ENCODE measurements at places on chromosomes 3 and 15.

DNA sequence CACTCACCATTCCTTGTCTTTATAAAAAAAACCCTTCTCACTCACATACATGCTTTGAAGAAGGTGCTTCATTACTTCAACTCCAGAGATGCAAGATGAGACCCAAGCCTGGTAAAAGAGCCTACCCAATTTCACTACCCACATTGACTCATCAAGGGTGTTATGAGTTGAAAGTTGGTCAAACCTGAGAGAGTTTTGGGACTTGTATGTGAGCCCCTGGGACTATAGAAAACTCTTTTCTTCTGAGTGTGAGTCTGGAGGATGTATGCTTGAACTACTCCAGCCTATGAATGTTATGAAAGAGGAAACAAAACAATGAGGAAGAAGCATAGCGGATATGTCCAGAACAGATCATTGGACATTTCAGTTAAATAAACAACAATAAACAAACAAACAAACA lies 106.5 kb upstream of the SATB1 start:
- DNase-seq: no peak

GRCh38 chr15:31403096-31403495 lies 76.5 kb downstream of the KLF13 start:
- no peak for DNase-seq

DNA sequence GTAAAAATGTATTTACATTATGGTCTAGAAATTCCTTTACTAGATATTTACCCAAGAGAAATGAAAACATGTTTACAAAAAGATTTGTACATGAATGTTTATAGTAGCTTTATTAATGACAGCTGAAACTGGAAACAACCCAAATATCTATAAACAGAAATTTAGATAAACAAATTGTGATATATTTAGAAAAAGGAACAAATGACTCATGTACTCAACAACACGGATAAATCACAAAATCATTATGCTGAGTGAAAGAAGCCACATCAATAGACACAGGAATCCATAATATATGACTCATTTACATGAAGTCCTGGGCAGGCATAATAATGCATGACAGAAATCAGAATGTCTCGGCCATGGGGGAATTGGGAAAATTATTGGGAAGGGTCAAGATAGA lies 1020.2 kb downstream of the SQOR start:
- DNase-seq: no peak

DNA sequence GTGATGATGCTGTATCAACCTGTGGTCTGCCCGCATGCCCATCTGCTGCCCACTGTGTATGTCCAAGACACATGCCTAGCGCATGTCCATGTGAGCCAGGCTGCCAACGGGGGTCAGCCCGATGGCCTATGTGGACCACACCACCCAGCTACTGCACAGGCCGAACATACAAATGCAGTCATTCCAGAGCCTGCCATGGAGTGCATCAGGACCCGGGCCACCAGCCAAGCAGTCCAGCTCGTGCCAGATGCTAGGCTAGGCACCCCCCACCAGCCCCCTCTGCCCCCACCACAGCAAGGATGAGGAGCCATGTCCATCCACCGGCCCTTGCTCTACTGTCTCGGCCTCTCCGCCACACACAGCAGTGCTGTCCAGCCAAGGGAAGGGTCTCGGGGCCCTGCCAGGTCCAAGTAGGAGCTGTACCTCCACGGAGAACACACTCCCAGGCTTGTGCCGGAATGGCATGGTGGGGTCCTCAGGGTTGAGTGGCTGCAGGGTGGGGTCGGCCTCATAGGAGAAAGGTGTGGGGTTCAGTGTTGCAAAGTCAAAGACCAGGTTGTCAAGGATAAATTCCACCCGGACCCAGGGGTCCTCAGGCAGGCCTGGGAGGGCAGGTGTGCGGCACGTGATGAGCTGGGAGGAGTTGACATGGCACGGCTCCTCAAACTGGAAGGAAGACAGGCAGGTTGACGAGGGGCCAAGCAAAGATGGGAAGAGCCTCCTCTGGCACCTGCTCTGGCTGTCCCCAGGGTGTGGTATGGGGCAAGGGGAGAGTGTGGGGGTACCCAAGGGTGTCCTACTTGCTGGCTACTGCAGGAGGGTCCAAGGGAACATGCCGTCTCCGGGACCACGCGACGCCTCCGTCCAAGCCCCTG lies 15.3 kb downstream of the PLXNB1 start:
- no peak for DNase-seq

GRCh38 chr3:132660811-132661070 lies 612 bp downstream of the UBA5 start:
- DNase-seq: no peak

DNA sequence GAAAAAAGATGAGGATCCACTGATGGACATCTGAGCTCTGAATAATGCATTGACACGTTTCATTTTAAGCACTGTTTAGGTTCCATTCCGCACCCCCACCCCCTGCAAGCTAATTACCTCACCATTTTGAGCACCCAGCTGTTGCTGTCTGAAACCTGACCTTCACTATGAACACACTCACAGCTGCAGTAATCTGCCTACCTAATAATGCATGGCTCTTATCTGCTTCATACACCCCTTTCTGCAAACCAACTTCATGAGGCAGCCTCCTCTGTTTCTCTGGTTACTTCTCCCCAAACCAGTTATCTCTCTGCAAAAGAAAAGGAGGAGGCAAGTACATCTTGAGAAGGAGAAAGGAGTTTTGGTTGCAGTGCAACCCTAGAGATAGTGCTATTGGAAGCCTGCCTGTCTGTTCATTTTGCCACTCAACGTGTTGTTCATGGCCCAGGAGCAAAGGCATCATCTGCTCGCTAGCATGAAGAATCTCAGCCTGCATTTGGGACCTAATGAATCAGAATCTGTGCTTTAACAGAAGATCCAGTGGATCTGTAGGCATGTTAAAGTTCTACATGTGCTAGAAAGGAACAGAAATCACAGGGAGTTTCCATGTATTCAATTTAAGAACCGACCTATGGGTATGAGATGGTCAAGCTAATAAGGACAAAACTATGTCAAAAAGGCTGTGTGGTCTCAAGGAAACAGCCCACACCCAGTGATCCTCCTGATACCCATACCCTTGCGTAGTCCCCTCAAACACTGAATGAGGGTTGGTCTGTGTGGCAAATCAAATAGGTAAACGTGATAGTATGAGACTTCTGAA lies 87.2 kb downstream of the MB21D2 start:
- DNase-seq: no peak

- DNase-seq: no peak
Observed at GRCh38 chr15:95087253-95087609, 855.9 kb downstream of the MCTP2 start.

- DNase-seq: no peak
Observed at GRCh38 chr3:140152851-140153639, 218.1 kb downstream of the CLSTN2 start.

DNA sequence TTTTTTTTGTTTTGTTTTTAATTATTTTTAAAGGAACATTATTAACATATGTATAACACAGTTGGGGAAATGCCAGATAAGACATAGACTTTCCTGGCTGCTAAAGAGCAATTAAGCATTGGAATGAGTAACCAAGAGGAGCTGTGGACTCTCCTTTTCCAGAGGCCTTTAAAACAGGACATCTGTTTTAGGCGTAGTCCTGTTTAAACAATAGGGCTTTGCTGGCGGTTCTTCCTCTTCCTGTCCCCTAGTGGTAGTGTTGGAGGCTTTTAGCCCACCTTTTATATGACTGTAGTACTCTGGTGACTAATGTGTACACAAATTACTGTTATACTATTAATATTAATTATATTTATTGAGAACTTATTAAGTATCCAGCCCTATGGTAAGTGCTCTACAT lies 81.9 kb downstream of the PPARG start:
- DNase-seq: no peak

- no peak for DNase-seq
Observed at GRCh38 chr15:101486696-101487459, 2.6 kb downstream of the PCSK6 start.

DNA sequence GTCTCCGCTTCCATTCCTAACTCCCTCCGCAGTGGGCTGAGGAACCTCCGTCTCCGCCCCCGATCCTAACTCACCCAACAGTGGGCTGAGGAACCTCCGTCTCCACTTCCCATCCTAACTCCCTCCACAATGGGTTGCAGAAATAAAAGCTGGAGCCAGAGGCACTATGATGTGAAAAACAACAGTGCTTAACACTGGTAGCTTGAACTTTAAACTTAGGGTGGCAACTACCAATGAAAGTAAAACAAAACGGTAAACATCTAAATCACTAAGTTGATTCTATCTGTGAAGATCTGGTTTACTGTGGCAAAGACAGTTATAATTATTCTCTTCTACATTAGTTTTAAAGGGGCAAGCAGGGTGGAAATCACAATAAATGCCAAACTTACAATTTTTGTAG lies 25.9 kb upstream of the GP5 start:
- no peak for DNase-seq

GRCh38 chr3:134976948-134977347 lies 181.9 kb downstream of the EPHB1 start:
- DNase-seq: no peak

GRCh38 chr15:62546628-62547027 lies 381.5 kb upstream of the C2CD4B start:
- DNase-seq: no peak

DNA sequence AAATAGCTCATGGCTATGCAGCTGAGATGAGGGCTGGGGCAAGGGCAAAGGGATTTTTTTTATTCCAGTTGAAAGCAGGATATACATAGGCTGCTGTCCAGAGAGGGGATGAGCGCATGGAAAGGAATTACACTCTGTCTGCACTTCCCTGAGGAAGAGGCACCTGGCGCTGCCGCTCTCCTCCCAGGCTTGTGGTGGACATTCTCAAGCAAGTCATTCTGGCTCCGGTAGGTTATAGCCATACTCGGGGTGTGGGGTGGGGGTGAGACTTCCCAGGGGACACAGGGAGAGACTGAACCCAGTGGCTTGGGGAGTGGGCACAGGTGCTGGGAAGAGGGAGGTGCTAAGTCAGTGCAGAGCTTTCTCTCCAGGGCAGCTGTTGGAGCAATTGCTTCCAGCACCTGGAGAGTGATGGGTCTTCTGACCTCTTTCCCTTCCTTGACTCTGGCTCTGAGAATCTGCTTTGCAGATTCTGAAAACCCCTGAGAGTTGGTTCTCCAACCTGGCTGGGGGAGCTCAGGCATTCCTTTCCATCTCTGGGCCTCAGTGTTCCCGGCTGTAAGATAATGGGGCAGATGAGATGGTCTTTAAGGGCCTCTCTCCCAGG lies 24.3 kb downstream of the CYP8B1 start:
- no peak for DNase-seq

- no peak for DNase-seq
Observed at GRCh38 chr3:25578059-25578458, 86.6 kb downstream of the TOP2B start.

DNA sequence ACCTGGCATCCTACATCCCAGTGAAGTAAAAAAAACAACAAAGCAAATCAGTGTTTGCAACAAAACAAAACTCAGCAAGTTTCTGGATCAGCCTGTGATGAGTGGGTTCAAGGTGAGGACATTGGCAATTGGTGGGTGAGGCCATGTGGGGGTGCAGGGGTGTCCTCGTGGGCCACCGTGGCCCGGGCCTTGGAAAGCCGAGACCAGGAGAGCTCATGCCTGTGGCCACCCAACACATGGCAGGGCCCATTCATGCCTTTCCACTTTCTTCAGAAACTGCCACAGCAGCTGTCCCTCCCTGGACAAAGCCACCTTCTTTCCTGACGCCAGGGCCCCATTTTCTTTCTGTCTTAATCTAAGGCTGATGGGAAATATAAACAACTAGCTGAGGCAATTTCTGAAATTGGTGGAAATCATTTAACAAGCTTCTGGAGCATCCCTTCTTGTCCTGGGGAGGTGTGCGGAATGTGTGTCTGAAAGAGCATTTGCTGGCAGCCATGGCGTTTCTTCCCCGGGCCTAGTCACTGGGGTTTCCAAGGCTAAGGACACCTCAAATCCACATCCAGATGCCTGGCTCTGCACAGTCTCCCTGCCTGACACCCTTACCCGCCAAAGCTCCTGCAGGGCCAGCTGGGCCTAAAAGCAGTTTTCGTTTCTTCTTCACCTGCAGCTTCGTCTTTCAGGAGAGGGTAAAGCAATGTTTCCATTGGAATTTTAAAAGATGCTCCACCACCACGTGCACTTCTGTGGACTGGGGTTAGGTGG lies 34.1 kb upstream of the SFMBT1 start:
- DNase-seq: no peak

DNA sequence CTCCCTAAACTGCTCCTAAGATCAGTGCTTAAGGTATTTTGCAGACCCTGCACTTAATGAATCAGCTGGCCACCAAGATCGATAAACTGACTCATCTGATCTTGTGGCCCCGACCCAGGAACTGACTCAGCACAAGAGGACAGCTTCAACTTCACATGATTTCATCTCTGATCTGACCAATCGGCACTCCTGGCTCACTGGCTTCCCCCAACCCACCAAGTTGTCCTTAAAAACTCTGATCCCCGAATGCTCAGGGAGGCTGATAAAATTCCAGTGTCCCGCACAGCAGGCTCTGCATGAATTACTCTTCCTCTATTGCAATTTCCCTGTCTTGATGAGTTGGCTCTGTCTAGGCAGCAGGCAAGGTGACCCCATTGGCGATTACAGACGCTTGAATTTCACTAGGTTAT lies 13.5 kb downstream of the HTR3E start:
- no peak for DNase-seq

DNA sequence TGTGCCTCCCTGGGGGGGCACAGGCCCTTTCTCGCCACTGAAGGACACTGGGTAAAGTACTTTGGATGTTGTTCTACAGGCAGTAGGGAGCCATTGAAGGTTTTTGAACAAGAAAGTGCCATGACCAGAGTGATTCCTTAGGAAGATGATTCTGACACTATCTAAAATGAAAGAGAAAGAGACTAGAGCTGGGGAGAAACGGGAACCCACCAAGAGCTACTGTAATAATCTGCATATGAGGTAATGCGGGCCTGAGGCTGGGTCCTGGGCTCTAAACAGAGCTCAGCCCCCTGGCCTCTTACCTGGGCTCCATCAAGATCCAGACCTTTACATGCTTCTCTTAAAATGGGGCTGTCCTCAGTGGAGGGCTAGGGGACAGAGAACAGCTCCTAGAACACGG lies 24.9 kb downstream of the GRK7 start:
- DNase-seq: no peak

DNA sequence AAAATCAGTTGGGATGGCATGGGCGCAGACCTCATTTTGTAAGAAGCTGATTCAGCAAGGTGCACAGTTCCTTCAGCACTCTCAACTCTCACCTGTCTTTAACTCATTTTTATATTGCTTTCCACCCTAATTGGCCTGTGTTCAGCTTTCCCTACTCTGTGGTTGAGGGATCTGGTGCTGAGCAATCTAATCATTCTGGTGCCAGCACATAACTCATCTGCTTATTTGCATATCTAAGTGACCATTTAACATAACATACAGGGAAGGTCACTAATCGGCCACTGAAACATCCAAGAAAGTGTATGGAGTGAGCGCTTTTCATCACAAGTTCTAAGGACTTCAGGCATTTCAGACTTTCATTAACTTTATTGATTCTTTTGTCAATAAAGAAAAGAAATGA lies 303.4 kb upstream of the ROPN1 start:
- DNase-seq: no peak

DNA sequence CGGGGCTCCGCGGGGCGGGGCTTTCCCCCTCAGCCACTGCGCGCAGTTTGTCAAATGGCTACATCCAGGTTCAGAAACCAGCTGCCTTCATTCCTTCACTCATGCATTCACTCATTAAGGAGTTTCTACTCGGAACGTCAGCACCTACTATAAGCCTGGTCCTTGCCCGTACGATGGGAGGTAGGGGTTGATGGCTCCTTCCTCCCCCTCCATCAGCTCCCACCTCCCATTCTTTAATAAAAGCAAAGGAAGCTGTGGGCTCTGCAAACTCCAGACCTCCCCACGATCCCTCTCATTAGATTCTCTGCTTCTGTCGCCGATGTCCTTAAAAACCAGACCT lies 267 bp upstream of the CFAP92 start:
- no peak for DNase-seq
